ENCODE measurements at places on chromosomes 2 and 18.

DNA sequence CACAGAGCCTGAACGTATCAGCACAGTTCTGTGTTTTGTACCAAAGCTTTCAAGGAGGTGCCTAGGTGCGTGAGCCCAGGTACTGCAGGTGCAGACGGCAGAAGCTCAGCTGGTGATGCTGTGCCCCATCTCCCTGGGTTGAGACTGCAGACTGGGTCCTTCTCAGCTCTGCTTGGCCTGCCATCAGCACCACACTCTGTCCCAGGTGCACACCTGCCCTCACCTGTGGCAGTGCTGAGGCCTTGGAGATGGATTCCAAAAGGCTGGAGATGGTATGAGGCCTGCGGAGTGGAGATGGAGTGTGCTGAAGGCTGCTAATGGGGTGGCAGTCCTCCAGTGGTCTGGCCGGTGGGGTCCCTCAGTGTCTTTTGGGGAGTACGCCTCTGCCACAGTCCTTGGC is 9.3 kb downstream of the LDLRAD4 start:
- DNase-seq, result no peak

- DNase-seq, result no peak
Observed at GRCh38 chr2:183519371-183520056, 395.3 kb downstream of the NUP35 start.

DNA sequence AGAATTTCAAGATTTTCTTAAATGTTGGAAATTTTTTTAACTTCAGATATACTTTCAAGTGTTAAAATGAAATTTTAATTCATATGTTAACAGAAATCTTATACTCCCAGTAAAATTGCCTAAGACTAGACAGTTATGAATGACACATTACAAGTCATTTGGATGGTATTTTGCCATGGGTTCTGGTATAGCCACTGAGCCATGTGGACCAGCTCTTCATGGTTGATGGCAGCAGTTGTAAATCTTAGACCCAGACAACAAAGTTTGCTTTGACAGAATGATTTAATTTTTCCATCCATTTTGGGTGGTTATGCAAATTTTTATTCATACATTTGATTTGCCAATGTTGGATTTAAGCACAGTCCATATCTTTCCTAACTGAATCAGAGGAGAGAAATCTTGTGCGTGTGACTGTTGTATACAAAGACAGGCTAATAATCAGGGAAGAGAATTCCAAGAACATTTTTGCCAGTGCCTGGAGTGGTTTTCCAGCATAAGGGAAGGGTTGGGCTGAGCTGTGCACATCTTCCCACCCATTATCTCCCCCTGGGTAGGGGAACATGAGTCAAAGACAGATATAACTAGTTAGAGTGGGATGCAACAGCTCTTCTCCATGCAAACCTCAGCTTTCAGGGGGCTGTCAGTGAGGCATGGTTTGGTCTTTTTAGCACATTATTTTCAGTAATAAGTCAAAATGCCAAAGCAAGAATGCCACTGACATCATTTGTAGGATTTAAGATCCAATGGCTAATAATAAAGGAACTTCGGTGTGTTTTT is 28.1 kb upstream of the INPP4A start:
- no peak for DNase-seq

- no peak for DNase-seq
Observed at GRCh38 chr2:15858466-15858865, 81.9 kb upstream of the MYCN start.

DNA sequence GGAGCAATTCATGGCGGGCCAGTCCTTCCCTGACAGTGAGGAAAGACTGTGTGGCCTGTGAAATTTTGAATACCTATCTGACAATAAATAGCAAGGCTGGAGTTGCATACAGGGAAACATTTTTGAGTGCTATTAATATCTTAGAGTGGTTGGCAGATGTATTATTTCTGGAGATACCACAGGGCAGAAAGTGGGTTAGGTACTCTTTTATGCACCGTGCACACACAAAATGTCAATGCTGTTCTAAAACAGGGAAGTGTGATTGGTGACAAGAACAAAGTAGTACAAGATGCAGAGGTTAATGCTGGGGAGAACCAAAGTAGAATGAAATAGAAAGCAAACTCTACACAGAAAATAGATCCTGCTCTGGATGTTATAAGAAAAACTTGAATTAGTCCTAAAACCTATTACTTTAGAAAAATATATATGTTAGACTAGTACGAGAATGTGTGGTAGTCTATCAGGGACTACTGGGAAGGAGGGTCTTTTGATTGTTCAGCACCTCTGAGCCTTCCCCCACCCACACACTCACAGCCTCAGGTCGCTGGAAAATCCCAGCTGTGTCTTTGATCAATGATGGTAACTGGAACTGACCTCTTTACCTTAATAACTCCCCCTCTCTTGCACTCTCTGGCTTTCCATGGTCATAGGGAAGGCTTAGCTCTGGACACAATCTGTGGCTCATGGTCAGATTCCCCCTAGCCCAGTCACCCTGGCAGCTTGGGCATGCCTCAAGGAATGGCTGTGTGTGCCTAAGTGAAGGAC is 58.2 kb downstream of the SERPINB8 start:
- no peak for DNase-seq

- DNase-seq, result no peak
Observed at GRCh38 chr2:17162713-17163112, 355.5 kb downstream of the RAD51AP2 start.

GRCh38 chr2:139721411-139721995 is 941.3 kb upstream of the NXPH2 start:
- DNase-seq, result no peak

DNA sequence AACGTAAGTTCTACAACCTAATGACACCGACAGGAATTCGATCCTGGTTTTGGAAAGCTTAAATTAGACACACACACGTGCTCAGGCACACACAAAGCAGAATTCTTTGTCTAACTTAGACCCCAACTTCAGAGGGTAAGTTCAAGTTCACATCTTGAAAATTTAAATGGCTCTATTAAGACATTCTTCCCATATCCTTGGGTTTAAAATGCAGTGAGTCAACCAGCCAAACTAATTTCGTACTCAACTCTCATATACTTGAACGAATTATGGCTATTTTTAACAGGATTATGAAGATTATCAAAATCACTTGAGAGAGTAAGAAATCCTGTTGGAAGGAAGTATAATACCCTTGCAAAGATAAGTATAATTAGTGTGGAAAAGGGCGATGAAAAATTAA is 53.2 kb upstream of the ARL4C start:
- no peak for DNase-seq

DNA sequence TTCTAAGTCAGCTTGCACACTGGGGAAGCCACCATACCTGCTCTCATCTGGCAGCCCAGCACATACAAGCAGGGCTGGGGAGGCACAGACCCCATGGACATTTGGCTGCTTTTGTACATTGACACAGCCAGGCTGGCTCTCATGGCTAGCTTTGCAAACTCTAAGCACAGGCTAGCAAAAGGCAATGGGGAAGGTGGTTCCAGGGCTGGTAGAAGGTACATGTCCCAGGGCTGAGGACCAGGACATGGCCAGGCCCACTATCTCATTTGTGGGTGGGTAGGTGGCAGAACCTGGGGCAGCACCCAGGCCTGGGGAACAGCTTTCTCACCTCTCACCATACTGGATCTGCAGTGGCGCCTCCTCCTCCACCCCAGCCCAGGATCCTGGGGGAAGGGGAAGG is 90.9 kb downstream of the HS1BP3 start:
- DNase-seq, result no peak

DNA sequence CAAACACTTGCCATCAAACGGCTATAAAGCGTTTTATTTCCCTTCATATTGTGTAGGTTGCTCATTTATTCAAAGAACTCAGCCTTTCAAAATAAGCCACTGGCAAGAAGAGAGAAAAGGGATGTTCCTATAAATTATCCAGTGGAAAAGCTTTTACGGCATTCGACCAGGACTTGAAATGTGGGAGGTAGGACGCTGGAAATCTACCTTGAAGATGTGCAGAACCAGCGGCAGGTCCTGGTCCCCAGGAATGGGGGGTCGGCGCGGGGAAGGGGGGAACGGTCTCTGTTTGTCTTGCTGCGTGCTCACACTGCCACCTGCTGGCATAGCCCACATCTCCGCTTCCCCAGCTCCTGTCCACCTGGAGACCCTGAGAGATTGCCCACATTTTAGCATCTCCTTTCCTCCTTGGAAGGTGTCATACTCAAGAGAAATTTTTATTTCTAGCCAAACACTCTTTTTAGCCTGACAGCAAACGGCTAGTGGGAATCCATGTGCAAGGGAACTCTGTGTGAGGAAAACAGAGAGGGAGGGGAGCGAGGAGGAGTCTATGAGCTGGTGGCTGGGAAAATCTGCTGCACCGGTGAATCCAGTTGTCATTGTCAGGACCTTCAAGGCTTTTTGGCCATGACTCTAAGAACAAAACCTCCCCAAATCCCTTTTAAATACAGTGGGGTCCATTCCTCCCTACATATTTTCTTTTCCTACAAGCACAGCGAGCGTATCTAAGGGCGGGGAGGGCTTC is 349.0 kb upstream of the PKDCC start:
- DNase-seq, result no peak

DNA sequence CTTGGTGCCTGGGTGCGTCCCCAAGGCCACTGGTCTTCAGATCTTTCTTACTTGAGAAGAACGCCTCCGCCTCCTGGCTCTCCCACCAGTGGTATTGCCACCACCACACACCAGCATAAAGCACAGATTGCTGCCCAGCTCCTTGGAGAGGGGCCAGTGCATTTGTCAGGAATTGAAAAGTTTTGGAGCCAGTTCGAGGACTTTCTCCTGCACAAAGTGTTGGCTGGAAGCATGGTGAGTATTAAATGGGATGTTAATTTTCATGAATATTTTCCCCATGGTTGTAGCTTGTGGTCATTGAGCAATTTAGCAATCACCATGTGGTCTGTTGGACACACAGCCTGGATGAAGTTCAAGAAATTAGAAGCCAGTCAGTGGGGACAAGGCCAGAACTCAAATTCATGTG is 684.6 kb upstream of the FANCL start:
- DNase-seq, result no peak

- no peak for DNase-seq
Observed at GRCh38 chr2:78780256-78780655, 245.2 kb upstream of the REG3G start.

DNA sequence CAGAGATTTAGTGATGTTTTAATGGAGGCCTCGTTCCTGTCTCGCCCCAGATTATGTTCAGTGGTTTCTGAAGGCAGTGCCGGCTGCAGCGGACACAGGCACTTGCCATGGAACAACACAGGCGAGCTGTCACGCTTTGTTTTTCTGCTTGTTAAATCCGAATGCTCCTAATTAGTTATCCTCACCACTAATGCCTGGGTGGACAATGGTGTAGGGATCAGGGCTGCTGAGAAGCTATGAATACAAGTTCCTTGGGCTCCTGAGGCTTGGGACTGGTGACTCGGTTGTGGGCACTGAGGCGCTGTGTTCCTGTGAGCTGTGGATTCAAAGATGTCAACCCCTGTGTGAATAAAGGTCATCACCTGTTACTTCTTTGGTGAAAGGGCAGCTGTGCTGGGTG is 123.5 kb downstream of the PLEKHM3 start:
- no peak for DNase-seq

GRCh38 chr2:236673823-236674185 is 104.2 kb downstream of the ACKR3 start:
- no peak for DNase-seq

GRCh38 chr18:60047556-60047955 is 147.8 kb downstream of the PMAIP1 start:
- DNase-seq, result no peak

- no peak for DNase-seq
Observed at GRCh38 chr2:128306081-128306930, 12.4 kb downstream of the HS6ST1 start.

DNA sequence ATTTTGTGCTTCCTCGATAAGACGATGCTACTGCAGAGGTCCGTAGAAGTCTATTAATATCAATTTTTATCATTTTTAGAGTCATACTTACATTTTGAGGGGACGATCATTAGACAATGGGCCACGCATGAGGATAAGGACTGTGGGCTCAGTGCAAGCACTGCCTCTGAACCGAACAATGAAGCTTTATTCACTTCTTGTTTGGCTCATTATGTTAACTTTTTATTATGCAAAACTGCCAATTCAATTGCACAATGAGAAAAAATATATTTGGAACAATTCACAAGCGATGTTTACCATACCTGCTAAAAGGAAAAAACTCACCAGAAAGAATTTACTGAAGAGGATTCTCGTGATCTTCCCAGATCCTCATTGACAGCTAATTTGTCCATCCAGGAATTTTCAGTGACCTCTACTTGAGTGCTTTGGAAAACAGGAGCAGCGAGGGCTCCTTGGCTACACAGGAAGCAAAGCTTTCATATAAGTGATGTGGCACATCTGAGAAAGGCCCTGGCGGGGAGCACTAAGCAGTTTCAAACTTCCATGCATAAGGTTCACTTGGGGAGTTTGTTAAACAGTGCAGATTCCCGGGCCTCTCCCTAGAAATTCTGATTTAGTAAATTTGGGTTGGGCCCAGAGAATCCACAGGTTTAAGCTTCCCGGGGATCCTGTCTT is 13.3 kb upstream of the CAPN13 start:
- no peak for DNase-seq
